ENCODE measurements at places on chromosomes 12 and 14.

DNA sequence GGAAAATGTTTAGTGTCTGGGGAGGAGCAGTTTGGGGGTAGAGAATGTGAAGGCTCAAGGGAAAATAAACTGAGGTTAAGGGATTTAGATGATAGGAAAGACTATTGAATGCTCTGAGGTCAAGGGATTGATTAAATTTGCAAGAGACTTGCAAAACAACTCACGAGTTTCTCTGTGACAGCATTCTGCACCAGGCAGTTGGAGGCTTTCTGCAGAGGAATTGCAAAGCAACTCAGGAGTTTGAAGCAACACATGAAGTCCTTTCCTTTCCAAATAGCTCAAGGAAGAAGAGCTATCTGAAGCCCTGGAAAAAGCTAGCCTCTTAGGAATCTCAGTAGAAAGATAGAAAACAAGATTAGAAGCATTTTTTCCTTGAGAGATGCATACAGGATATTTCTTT lies 23.9 kb downstream of the SLC7A8 start:
- DNase-seq = no peak

DNA sequence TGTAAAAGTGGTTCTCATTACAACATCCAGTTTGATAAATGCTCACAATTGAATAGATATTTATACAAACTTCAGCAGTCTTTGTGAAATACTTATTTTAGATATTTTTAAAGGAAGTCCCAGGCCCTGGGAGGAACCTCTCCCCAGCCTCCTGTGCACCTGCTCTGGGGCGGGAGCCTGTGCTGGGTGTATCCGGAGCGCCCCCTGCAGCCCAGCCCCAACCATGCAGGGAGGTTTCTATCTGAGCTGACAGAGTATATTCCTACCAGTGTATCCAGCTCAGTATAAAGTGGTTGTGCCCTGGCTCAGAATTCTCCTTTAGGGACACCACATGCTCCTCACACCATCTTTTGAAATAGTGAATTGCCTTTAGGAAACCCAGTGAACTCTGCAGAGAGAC lies 851.8 kb downstream of the TMEM121 start:
- DNase-seq = no peak

DNA sequence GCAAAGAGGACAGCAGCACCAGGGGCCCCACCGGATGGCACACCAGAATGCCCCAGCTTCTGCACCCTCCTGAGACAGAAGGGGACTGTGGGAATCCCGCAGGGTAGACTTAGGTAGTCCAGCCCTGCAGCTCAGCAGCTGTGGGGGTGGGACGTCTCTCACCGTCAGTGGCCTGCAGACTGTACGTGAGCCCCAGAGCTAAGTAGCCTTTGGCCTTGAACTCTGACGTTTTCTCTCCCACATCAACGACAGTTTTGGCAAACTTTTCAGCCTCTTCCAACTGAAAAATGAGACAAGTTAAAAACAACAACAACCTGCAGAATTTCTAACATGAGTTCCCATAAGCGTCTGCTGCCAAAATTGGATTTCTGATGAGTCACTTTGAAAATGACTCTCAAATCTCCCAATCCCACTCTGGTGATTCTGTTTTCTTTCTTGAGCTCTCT lies 161.4 kb downstream of the TTC7B start:
- no peak for DNase-seq

- no peak for DNase-seq
Observed at GRCh38 chr14:92987713-92988510, 65.0 kb downstream of the CHGA start.

GRCh38 chr14:104197449-104198247 lies 59.3 kb downstream of the KIF26A start:
- no peak for DNase-seq

GRCh38 chr12:44002607-44003006 lies 166.7 kb downstream of the TMEM117 start:
- no peak for DNase-seq

GRCh38 chr12:104064842-104065427 lies 604 bp downstream of the HCFC2 start:
- peak; percentile 26 for DNase-seq

GRCh38 chr12:30015631-30016337 lies 232.0 kb upstream of the TMTC1 start:
- DNase-seq = no peak

- DNase-seq = no peak
Observed at GRCh38 chr14:71341156-71341555, 433.9 kb downstream of the PCNX1 start.

- no peak for DNase-seq
Observed at GRCh38 chr14:85963486-85963885, 433.5 kb downstream of the FLRT2 start.

DNA sequence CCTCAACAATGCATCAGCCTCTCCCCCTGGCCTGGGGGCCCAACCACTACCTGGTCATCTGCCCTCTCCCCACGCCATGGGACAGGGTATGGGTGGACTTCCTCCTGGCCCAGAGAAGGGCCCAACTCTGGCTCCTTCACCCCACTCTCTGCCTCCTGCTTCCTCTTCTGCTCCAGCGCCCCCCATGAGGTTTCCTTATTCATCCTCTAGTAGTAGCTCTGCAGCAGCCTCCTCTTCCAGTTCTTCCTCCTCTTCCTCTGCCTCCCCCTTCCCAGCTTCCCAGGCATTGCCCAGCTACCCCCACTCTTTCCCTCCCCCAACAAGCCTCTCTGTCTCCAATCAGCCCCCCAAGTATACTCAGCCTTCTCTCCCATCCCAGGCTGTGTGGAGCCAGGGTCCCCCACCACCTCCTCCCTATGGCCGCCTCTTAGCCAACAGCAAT lies 7.4 kb upstream of the RNU7-1 start:
- DNase-seq = no peak

DNA sequence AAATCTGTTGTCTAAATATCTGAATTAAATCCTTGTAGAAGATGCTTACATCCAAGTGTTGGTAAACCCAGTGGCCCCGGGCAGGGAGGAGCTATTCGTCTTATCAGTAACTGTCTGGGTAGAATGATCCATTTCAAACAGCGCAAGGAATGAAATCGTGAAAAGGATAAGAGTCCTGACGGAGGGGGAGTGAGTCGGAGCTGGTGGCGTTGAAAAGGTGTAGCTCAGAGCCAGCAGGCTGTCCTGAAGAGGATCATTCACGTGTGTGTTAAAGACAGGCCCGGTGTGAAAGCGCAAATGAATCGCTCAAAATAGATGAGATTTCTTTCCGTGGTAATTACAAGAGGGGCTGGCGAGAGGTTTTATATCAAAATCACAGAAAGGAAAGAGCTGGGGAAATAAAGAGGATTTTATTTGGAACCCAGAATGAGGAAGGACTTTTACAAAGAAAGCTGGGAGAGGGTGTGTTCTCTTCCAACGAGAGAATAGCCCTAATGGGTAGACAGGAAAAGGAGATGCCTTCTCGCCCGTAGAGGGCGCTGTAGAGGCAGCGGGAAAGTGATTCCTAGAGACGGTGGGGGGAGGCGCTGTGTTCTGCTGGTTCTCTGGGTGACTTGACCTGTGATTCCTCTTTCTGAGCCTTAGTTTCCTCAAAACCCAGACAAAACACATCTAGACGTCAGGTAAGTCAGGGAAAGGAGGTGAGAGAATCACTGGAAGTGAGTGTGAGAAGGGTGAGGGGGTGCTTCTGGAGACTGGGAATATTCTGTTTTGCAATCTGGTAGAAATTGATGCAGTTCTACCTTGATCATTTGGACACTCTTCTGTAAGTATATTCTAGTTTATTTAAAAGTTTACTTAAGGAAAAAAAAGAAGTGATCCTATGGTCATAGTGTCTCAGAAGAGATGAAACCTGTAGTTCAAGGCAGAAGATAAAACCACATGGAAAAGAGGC lies 39.3 kb downstream of the SRRM4 start:
- DNase-seq = no peak

DNA sequence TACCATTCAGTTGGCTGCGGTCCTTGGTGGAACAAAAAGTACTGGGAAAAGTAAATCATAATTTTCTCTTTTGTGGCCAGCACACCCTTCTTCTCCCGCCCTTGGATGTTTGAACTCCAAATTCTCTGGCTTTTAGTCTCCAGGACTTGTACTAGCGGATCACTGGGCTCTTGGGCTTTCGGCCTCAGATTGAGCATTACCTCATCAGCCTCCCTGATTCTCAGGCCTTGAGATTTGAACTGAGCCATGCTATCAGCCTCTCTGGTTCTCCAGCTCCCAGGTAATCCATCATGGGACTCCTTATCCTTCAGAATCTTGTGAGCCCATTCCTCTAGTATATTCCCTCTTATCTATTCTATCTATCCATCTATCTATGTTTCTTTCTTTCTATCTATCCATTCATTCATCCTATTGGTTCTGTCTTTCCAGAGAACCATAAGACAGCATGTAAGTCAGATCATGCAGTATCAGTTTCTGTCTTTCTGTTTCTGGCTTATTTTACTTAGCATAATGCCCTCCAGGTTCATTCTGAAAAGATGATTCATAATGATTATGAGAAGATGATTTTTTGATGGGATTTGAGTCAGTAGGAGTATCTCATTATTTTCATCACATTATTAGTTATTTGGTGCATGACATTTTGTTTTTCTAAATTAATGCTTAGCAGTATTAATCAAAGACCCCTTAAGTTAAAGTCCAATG lies 814.9 kb downstream of the LRFN5 start:
- DNase-seq = no peak

DNA sequence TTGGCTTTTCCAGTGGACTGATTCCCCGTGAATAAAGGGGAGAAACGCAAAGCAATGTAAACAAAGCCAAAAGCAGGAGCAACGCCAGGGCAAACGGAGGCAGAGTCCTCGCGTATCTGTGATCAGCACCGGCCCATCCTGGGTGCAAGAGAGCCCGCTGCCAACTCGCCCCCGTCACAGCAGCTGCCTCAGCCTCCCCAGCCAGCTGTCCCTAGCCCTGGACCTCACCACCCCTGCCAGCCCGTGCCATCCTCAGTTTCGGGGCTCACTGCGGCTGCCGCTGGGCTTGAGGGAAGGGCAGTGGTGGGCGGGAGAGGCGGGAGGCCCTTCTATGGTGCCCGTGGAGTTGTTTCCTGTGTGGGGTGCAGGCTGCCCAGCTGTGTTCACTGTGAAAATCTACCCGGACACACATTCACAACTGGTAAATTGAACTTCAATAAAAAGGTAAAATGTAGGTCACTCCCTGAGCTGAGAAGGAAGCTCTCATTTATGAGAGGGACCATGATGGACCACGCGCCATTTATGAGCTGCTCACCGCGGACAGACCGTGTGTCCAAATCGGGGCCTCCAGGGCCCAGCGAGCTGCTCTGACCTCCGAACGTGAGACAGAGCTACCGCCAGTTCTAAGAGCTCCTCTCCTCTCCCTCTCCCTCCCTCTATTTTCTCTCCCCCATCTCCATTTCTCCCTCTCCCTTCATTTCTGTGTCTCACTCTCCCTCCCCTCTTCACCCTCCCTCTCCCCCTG lies 330.5 kb upstream of the SFSWAP start:
- no peak for DNase-seq

GRCh38 chr12:107929436-107929835 lies 154.9 kb downstream of the ASCL4 start:
- peak; percentile 26 for DNase-seq

- DNase-seq = no peak
Observed at GRCh38 chr12:96157427-96157826, 36.7 kb upstream of the ELK3 start.

- peak; percentile 63 for DNase-seq
Observed at GRCh38 chr12:111773801-111774551, 7.2 kb downstream of the ALDH2 start.

GRCh38 chr12:123894823-123895345 lies 77.7 kb downstream of the CCDC92 start:
- DNase-seq = no peak

GRCh38 chr14:55138091-55138490 lies 9.0 kb downstream of the LGALS3 start:
- DNase-seq = no peak

- no peak for DNase-seq
Observed at GRCh38 chr14:86357119-86357518, 827.2 kb downstream of the FLRT2 start.

GRCh38 chr12:89703768-89704167 lies 4.9 kb downstream of the ATP2B1 start:
- no peak for DNase-seq

- DNase-seq = no peak
Observed at GRCh38 chr12:24489939-24490338, 459.0 kb downstream of the BCAT1 start.

DNA sequence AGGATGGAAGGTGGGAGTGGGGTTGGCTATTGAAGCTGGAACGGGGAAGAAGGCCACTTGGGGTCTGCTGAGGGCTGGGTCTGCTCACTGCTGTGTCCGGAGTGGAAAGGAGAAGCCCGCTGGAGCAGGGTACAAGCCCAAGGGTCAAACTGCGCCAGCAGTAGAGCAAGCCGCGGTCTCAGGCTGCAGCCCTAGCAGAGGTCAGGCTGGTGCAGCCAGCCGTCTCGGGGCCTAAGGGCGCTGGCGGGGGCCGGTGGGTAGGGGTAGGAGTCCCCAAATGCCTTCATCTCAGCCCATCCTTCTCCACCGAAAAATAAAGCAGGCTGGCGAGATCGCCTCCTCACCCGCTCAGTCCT lies 718 bp upstream of the JDP2 start:
- DNase-seq = no peak

DNA sequence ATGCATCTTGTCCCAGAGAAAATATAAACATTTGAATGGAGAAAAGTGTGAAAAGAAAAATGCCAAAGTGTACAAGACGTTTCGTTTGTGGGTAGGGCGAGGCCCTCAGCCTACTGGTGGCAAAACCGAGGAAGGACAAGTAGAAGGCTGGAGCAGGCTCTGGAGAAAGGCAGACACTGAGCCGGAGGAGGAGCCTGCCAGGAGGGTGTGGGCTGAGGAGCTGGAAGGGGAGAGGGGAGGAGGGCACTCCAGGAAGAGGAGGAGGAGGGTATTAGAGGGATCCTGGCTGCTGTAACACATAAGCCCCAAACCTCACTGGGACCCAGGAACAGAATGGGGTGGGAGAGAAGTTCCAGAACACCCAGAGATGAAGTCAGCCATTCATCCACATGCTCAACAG lies 47.7 kb downstream of the CLMN start:
- DNase-seq = no peak

DNA sequence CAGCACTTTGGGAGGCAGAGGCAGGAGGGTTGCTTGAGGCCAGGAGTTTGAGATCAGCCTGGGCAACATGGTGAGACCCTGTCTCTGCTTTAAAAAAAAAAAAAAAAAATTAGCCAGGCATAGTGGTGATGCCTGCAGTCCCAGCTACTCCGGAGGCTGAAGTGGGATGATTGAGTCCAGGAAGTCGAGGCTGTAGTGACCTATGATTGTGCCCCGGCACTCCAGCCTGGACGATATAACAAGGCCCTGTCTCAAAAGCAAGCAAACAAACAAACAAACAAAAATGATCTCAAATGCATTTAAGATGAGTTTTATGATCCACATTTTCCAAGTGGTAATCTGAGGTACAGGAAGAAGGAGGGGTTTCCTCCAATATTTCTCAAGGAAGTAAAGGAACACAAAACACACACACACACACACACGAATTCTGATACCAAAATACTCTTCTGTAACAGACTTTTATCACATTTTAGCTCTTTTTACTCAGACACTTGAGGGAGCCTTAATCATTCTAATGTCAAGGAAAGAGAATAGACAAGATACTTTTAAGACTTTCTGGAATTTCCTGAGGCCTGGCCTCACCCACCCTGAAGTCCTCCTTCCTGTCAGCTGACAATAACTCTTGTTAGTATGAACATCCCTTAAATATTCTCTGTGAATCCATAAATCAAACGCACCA lies 44.4 kb upstream of the CERS5 start:
- no peak for DNase-seq

Data from globus pallidus (tissue), 1 donor.